Calu3 (cell line): ENCODE measurements at places on chromosomes 5 and 9. TPM values are rescaled to one million over a fixed set of nuclear protein-coding genes. Genes with fewer than 3 reads are reported as not detected.

- DNase-seq, result no peak
Measured at GRCh38 chr5:67106626-67107342, 89.8 kb downstream of the CD180 start.

GRCh38 chr5:117299936-117300328 lies 725.3 kb upstream of the SEMA6A start:
- DNase-seq, result no peak

- DNase-seq, result no peak
Measured at GRCh38 chr5:142204219-142204618, 95.6 kb downstream of the NDFIP1 start.

DNA sequence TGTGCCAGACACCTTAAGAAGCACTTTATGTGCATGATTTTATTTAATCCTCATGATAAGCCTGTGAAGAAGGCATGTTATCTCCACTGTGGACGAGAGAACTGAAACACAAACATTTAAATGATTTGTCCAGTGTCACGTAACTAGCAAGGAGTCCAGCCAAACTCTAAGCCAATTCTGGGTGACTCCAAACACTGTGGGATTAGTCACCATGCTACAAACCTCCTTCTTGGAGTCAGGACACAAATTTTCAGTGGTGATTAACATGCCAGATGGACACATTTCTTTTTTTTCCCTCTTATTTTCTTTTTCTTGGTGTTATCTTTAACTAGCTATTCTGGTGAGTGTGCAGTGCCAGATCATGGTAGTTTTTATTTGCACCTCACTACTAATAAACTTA lies 316.8 kb downstream of the NDUFS4 start:
- DNase-seq, result no peak

DNA sequence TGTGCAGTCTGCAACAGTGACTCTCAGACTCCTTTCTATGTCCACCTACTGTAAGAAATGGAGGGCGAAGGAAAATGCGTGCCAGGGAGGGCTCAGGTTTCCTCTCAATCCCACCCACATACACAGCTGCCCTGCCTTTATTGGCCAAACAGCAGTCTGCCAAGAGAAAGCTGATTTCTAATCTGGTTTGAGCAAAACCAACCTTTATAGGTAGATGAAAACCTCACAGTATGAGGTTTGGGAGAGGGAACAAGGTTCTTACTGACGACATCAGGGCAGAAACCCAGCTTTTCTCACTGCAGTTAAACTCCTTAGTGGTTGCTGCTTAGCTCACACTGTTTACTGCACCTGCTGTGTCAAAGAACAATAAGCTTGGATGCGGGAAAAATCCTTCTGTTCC lies 152.3 kb upstream of the KLF9 start:
- DNase-seq, result no peak

The CD274 gene
- total RNA-seq, result 1.9 and 3.6 TPM in 2 replicates

- DNase-seq, result no peak
Measured at GRCh38 chr9:120733190-120733589, 18.9 kb upstream of the MEGF9 start.

GRCh38 chr9:121529237-121529987 lies 29.8 kb upstream of the GGTA1 start:
- peak; percentile 9 for DNase-seq

- no peak for DNase-seq
Measured at GRCh38 chr5:154249826-154250225, 59.3 kb downstream of the GALNT10 start.

The AIF1L gene
- total RNA-seq, result 24.3 and 27.2 TPM in 2 replicates

The ABCA2 gene
- 47.6 and 50.7 TPM in 2 replicates for total RNA-seq
